ENCODE measurements at places on chromosomes 16 and 17. TPM values are rescaled to one million over a fixed set of nuclear protein-coding genes. Genes with fewer than 3 reads are reported as not detected.

GRCh38 chr17:6636105-6636504 lies 4.4 kb downstream of the KIAA0753 start:
- H3K4me3 ChIP-seq = no peak overlapping the region
- H3K27me3 ChIP-seq = no peaks in the 10 kb centered on the region
- peaks cover 18% of the 10 kb centered on the region for H3K4me1 ChIP-seq
- DNase-seq = no peak
- no peak overlapping the region for H3K27ac ChIP-seq

The VWA3A gene
- 0.29 TPM for total RNA-seq

GRCh38 chr16:16788004-16788403 lies 409.1 kb downstream of the NPIPA7 start:
- no peak overlapping the region for H3K4me3 ChIP-seq
- peaks cover 7% of the 10 kb centered on the region for H3K27me3 ChIP-seq
- no peaks in the 10 kb centered on the region for H3K4me1 ChIP-seq
- H3K36me3 ChIP-seq = no peaks in the 10 kb centered on the region

The KRTAP2-1 gene
- total RNA-seq = not detected

The CLEC3A gene
- not detected for total RNA-seq

The NIP7 gene
- total RNA-seq = 36.2 TPM

The SLC12A3 gene
- not detected for total RNA-seq
